ENCODE measurements at places on chromosomes 11 and 22.

DNA sequence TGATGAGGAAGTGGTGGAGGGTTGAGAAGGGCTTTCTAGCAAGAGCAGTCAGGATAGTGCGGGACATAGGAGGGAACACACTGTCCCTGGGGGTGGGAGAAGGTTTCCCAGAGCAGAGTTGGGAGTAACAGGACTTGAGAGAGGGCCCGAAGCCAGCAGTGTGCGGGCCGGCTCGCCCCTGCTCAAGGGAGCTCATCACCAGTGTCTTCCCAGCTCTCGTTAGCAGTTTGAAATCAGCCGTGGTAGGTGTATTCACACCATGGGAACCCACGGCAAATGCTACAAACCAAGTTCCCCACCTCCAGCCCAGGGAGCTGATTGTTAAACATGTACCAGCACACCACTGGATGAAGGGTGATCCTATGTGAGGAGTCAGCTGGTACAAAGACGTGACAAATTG is 66.2 kb upstream of the EIF3D start:
- no peak for DNase-seq

DNA sequence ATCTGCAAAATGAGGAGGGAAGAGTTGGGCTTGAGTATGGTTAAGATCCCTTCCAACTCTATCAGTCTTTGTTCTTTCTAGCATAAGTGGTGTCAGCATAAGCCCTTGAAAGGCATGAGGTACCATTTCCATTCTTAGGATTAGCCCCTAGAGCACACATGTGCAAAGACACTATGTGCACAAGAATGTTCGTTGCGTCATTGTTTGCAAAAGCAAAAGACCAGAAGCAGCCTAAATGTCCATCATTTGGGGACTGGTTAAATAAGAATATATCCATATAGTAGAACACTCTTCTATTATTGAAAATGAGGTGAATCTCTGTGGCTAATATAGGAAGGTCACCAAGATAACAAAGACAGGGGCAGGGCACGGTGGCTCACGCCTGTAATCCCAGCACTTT is 10.0 kb upstream of the KCTD14 start:
- no peak for DNase-seq

DNA sequence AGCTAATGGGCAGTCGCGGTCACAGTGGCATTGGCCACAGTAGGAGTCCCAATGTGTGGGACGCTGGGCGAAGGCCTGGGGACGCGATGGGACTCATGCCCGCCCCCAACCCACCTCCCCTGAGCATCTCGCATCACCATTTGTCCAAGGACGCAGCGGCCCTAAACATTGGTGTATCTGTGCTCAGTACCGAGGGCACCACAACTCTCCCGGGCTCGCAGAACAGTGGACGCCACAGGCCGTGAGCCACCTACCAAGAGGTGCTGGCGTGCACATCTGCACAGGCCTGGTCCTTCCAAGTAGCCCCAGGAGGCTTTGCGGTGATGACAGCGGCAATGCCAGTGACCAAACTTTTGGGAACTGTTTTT is 27.3 kb downstream of the RRP7A start:
- no peak for DNase-seq

GRCh38 chr11:74009675-74010305 is 905 bp upstream of the UCP3 start:
- DNase-seq, result no peak

DNA sequence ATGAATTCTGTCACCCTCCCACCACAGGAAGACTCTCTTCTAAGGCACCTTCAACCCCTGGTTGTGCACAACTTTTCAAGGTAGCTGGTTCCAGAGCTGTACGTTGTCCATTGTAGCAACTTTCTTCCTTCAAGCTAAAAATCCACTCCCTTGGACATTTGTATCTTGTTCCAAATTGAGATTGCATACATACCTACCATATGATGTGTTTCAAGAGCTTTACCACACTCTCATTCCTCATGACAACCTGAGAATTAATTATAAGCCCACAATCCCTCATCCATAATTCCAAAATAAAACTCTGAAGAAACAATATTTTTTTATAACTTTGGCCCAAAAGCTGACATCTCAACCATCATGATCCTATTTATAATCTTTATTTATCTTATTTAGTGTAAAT is 3.0 kb downstream of the OR52W1 start:
- DNase-seq, result no peak

- DNase-seq, result no peak
Observed at GRCh38 chr11:81005595-81005994, 1564.8 kb upstream of the TENM4 start.

- DNase-seq, result no peak
Observed at GRCh38 chr11:35144136-35144741, 5.3 kb downstream of the CD44 start.

- DNase-seq, result no peak
Observed at GRCh38 chr11:93501856-93502255, 41.3 kb downstream of the SMCO4 start.

DNA sequence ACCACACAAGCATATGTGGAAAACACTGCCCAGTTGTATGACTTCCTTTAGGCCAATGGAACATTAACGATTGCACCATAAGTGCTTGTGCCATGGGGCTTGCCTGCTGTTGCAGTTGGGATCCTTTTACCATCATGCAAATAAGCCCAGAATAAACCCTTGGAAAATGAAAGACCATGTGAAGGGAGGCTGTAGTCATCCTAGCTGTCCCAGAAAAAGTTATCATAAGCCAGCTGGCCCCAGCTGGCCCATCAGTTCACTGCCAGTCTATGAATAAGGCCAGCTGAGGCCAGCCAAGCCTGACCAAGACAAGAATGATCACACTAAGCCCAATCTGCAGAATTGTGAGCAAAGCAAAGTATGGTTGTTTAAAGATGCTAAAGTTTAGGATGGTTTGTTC is 253.9 kb upstream of the ARHGAP20 start:
- DNase-seq, result no peak

- DNase-seq, result no peak
Observed at GRCh38 chr11:115279813-115280761, 224.1 kb downstream of the CADM1 start.

GRCh38 chr22:35367331-35367886 is 13.5 kb upstream of the HMOX1 start:
- DNase-seq, result no peak

DNA sequence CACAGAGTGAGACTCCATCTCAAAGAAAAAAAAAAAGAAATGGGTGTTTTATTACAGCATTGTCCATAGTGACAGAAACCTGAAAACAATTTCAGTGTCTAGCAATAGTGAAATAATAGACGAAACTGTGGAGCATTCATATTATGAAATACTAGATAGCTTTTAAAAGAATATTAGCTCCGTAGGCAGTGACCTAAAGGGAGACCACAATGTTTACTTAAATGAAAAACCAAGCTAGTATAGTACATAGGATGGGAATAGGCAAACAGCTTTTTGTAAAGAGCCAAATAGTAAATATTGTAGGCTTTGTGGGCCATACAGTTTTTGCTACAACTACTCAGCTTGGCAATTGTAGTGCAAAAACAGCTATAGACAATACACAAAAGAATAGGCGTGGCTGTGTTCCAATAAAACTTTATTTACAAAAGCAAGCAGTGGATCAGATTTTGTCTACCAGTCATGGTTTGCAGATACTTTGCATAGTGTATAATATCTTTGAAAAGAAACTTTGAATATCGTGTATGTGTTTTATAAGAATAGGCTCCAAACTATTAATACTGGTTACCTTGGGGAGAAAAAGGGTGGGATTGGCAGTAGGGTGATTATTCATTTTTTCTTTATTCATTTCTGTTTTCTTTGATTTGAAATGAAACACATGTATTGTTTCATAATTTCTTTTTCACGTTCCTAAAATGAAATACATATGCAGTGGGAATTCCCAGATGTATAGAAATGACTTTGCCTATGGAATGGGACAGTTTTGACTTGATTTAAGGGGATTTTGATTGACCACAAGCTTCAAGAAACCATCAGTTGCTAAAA is 50.7 kb downstream of the PRR5L start:
- no peak for DNase-seq

DNA sequence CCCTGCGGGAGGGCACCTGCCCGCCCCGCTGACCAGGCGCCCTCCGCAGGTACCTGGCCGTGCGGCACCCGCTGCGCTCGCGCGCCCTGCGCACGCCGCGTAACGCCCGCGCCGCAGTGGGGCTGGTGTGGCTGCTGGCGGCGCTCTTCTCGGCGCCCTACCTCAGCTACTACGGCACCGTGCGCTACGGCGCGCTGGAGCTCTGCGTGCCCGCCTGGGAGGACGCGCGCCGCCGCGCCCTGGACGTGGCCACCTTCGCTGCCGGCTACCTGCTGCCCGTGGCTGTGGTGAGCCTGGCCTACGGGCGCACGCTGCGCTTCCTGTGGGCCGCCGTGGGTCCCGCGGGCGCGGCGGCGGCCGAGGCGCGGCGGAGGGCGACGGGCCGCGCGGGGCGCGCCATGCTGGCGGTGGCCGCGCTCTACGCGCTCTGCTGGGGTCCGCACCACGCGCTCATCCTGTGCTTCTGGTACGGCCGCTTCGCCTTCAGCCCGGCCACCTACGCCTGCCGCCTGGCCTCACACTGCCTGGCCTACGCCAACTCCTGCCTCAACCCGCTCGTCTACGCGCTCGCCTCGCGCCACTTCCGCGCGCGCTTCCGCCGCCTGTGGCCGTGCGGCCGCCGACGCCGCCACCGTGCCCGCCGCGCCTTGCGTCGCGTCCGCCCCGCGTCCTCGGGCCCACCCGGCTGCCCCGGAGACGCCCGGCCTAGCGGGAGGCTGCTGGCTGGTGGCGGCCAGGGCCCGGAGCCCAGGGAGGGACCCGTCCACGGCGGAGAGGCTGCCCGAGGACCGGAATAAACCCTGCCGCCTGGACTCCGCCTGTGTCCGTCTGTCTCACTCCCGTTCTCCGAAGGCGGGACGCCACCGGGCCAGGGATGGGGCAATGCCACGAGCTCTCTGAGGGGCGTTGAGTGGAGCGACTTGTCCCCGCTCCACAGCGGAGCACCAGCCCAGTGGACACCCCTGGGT is 1.8 kb downstream of the GALR3 start:
- no peak for DNase-seq

DNA sequence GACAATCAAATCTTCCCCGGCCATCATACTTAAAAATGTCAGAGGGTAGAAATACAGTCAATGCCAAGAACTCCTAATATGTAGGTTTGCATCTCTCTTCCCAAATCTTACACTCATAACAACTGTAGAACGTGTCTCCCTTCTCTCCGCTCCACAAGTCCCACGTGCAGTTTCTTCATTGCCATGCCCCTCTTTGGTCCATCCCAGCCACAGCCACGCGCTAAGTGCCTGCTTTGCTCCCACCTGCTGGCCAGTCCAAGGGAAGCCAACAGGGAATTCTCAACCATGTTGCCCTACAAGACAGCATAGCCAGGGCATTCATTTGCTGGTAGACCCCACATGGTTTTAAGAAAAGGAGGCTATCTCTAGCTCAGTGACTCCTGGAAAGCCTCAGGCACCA is 420.6 kb upstream of the ISX start:
- DNase-seq, result no peak

DNA sequence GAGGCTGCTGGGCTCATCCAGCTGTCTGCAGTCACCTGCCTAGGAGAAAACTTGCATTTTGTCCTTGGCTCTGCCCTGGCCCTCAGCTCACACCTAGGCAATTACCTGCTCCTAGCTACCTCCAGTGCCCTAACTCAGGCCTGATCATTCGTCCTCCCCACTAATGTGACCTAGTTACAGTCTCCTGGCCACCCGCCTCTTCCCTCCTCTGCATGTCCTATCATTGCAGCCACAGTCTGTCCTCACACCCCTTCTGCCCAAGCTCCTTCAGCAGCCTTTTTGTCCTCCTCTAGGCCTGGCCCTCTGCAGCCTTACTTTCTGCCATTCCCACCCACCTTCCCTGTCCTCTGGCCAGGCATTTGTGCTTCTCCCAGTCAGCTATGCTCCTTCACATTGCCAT is 17.7 kb upstream of the CCDC134 start:
- no peak for DNase-seq
